ENCODE measurements at places on chromosomes 1 and 21. TPM values are rescaled to one million over a fixed set of nuclear protein-coding genes. Genes with fewer than 3 reads are reported as not detected.
A peak's percentile ranks its signal among the peaks of the same experiment; 100 is the strongest.

DNA sequence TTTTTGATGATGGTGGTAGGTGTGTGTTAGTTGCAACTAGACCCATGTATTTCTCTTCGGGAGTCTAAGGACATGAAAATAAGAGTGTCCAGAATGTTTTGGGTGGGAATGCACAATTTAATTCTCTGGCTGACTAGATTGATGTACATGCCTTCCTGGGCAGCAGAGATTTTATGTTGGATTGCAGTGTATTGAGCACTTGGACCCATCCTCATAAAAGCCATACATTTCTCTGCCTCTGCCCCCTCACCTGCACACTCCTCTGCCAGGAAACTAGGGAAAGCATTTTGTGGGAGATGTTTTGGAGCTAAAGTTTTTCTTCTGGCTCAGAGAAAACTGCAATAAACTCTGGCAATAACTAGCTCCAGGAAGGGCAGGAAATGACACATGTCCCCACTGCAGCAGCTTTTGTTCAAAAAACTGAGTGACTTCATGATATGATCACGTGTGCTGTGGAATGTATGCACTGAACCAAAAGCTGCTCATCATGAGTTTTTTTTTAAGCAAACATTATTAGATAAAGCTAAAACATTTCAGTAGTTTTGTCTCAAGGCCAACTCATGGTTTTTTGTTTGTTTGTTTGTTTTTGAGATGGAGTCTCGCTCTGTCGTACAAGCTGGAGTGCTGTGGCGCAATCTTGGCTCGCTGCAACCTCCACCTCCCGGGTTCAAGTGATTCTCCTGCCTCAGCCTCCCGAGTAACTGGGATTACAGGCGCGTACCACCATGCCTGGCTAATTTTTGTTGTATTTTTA, 17.6 kb downstream of the RIT1 start:
- peak; percentile 72 for DNase-seq

DNA sequence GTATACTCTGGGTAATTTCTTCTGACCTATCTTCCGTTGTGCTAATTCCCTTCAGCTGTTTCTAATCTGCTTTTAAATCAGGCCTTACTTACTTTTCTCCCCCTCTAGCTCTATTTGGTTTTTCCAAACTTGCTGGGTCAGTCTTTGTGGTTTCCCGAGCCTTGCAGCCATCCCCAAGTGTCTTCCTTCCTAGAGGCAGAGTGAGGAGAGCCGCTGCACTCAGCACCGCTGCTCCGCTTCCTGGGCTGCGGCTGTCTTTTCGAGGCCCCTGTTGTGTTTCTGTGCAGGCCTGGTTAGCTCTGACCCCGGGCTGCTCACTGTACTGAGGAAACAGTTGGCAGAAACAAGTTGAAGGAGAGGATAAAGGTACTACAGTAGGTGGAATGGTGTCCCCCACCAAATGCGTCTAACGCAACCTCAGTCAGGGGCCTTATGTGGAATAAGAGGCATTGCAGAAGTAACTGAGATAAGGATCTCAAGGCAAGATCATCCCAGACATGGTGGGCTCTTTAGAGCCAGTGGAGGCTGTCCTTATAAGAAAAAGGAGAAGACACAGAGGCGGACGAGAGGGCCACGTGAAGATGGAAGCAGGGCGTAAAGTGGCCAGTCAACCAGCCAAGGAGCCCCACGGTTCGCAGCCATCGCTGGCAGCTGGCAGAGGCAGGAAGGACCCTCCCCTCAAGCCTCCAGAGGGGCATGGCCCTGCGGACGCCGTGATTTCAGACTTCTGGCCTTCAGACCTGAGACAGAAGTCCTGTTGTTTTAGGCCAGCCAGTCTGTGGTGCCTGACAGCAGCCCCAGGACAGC, 10.5 kb downstream of the WNT9A start:
- DNase-seq, result no peak

DNA sequence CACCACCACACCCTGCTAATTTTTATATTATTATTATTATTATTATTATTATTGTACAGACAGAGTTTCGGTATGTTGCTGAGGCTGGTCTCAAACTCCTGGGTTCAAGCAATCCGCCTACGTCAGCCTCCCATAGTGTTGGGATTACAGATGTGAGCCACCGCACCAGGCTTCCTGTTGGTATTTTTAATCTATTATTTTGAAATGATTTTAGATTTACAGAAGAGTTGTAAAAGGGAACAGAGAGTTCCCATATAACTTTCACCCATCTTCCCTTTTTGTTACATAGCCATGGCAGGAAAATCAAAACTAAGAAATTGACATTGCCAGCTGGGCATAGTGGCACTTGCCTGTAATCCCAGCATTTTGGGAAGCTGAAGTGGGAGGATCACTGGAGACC, 42.9 kb upstream of the CITED4 start:
- no peak for DNase-seq

- DNase-seq, result no peak
These were observed 5.8 kb downstream of the OLIG1 start for GRCh38 chr21:33075596-33076195.

DNA sequence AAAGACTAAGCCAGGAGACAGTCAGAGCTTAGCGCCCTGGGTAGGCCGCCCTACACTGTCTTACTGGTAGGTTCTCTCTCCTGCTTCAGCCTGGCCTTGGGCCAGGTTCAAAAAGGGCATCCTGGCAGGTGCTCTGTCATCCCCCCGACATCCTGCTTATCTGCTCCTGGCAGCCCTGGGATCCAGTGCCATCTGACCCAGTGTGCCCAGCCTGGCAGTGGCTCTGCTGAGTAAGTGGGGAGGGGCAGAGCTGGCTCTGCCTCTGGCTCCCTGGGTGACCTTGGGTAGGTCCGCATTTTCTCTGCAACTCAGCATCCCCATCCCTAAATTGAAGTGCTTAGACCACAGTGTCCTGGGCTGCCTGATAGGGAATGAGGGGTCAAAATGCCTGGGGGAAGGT, 549.9 kb downstream of the PTPRU start:
- DNase-seq, result no peak

GRCh38 chr1:167767761-167768160, 46.0 kb downstream of the MPZL1 start:
- DNase-seq, result no peak

GRCh38 chr1:52127181-52128180, 14.4 kb upstream of the ZFYVE9 start:
- no peak for DNase-seq

GRCh38 chr1:231611111-231611510, 15.5 kb upstream of the DISC1 start:
- no peak for DNase-seq

GRCh38 chr1:47568763-47569162, 130.9 kb downstream of the FOXD2 start:
- peak; percentile 72 for DNase-seq

- no peak for DNase-seq
These were observed 37.2 kb upstream of the ETS2 start for GRCh38 chr21:38768471-38769063.

DNA sequence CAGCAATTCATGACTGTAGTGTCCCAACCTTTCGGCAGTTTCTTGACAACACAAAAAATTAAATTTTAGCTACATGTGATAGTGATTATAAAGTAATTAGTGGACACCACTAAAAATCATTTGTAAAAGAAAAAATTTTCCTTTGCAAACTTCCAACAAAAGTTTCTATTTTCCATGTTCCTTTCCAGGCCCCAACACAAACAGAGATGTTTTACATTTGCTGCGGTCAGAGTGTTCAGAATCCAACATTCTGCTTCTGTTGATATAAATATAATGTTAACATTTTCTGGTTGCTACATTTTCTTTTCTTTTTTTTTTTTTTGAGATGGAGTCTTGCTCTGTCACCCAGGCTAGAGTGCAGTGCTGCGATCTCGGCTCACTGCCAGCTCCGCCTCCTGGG, 54.9 kb upstream of the WLS start:
- no peak for DNase-seq

DNA sequence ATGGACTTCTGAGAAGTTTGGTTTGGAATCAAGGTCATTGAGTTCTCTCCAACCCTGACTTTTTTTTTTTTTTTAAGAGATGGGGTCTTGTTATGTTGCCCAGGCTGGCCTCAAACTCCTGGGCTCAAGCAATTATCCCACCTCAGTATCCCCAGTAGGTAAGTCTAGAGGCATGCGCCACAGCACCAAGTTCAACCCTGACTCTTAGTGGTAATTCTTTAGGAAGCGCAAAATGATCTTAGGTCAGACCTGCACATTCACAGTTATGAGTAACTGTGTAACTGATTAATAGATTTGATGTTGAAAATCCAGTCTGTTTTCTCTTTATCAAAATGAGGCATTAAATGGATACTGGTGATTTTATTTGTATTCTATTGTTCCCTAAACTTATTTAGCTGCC, 95.9 kb downstream of the GREM2 start:
- DNase-seq, result no peak

DNA sequence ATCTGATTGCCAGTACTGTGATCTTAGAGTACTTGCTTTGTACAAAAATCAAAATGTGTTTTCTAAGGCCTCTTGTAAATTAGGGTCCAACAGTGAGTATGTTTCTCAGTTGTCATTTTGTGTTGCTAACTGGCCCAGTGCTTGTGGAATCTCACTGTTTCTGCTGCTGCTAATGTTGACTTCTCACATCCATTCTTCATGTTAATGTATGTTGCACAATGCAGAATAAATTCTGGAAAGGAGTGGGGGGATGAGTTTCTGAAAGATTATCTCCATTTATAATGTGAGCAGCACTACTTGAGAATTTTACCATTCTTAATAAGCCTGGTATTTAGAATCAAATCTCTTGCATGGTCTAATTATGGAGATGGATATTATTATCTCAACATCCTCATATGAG, 57.9 kb downstream of the CACHD1 start:
- no peak for DNase-seq

GRCh38 chr1:176957603-176958002, 206.9 kb downstream of the ASTN1 start:
- no peak for DNase-seq

- peak; percentile 17 for DNase-seq
These were observed 32.5 kb downstream of the PKNOX1 start for GRCh38 chr21:43006874-43007208.

- peak; percentile 39 for DNase-seq
These were observed 39.9 kb upstream of the SLC16A1 start for GRCh38 chr1:112995890-112996289.

DNA sequence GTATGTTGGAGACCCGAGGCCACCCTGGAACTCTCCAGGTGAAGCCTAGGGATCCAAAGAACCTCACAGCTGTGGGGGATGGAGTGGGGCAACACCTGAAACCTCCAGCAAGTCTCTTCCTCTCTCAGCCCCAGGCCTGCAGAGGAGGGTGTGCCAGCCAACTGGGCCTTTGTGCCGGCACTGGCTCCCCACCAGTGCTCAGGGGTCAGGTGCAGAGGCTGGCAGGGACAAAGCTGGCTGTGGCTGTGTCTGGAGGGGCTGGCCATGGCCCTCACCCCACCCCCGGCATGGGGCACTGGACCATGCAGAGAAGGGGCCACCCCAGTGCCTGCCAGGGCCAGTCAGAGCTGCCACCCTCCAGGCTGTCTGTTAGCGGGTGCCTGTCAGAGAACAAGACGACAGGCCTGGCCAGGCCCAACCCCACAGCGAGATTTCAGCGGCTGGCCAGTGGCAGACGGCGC, 3.9 kb downstream of the COL18A1 start:
- DNase-seq, result no peak

DNA sequence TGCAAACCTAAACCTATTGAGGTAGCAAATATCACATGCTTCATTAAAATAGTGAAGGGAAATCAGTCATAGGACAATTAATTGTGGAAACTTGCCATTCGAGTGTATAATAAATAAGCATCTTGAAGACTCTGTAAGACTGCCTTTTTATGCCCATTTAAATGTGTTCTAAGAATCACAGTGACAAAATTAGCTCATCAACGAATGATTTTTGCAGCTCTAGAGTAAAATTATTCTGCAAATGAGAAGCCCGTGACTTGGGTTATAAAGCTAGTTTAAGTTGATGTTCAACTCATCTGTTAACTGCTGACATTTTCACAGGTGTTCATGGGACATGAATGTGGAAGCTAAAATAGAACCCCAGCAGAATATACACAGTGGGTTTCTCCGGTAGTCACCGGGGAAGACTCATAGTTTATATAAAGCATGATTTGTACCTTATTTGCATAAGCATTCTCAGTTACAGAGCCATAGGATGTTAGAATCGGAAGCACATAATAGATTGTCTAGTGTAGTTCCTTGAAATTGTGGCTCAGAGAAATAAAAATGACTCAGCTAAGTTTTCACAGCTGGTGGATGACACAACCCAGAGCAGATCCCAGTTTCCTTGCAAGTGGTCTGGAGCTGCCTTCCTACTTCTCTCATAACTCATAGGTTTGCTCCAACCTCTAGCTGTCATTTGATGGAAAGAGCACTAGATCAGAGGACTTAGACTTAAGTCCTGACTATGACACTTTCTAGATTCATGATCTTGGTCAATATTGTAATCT, 107.3 kb downstream of the UCHL5 start:
- peak; percentile 70 for DNase-seq

CBR3 gene
- total RNA-seq, result 10.7 TPM

NRIP1 gene
- total RNA-seq, result 16.8 TPM

SYDE2 gene
- 13.0 TPM for total RNA-seq

RBBP5 gene
- 13.4 TPM for total RNA-seq

TNFRSF14 gene
- 413 TPM for total RNA-seq

KLHDC7A gene
- total RNA-seq, result 8.2 TPM

SEC16B gene
- 32.1 TPM for total RNA-seq

NHLH1 gene
- not detected for total RNA-seq

CRB1 gene
- total RNA-seq, result 0.73 TPM
